ENCODE measurements at places on chromosomes 1 and 21.
A peak's percentile ranks its signal among the peaks of the same experiment; 100 is the strongest.

DNA sequence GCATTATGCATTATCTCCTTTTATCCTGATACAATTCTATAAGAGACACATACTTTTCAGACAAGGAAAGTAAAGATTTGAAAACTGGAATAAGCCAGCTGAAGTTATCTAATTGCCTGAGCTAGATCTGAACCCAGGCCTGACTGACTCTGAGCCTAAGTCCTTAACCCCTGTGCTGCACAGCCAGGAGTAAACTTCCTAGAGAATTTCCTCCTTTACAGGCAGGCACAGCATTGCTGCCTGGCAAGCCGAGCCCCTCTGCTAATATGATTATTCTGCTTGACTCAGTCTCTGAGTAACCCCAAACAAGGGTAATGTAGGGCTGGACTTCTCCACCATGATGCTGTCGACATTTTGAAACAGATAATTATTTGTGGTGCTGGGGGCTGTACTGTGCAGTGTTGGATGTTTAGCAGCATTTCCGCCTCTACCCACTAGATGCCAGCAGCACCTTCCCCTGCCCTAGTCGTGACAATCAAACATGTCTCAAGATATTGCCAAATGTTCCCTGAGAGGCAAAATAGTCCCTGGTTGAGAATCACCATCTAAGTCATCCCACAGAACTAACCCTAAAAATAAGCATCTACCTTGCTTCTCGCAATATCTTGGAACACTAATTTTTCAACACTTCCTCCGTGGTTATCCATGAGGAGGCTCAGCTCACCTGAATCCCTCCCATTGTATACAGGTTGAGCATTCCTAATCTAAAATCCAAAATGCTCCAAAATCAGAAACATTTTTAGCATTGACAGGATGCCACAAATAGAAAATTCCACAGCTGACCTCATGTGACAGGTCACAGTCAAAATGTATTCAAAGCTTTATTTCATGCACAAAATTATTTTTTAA, 18.5 kb downstream of the CAMK1G start:
- no peak for DNase-seq

DNA sequence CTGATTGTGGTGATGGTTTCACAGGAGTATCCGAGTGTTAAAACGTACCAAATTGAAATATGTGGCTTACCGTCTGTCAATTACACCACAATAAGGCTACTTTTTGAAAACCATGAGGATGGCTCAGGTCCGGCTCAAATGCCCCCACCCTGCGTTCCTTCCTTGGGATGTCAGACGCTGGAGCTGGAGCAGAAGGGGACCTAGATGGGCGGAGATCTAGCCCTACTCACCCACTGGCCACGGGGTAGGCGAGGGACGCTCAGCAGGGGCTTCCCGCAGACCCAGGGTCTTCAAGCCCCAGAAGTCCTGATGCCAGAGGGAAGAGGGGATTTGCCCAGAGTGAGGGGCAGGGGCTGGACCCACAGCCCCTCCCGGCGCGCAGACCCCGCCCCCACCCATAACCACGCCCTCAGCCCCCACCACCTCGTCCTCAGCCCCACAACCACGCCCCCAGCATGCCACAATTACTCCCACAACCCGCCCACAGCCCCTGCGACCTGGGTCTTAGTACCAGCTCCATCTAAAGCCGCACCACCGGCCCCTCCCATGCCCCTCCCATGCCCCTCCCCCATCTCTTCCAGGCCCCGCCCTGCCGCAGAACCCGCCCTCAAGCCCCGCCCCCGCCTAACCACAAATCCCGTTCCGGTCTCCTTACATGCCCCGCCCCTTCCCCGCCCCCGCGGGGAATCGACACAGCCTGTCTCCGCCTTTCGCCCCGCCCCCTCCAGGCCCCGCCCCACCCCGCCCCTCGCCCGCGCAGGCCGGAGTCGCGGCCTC, at the start of gene LRRC3:
Gene LRRC3, plus strand, starts transcription at position 764 of the 777 bp plus-strand sequence. CDS start 1,135 bp downstream, outside the sequence.
- peak; percentile 59 for DNase-seq

DNA sequence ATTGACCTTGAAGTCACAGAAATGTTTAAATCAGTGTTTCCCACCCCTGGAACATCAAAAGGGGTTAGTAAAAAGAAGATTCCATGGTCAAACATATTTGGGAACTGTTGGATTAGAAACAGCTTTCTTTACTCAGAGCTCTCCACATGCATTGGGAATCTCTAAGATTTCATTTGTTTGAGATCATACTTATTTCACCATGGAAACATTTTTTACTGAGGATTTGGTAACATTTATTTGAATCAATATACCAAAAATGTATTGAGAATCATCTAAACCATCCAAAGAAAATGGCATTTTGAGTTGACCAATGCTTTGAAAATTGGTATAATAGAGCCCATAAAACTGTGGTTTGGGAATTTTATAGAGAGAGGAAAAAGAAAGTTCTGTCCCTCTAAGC, 25.3 kb downstream of the NGF start:
- no peak for DNase-seq

- no peak for DNase-seq
Observed at GRCh38 chr1:234647245-234647644, 37.3 kb upstream of the IRF2BP2 start.

- DNase-seq = no peak
Observed at GRCh38 chr21:29481081-29481480, 182.4 kb downstream of the BACH1 start.

- DNase-seq = no peak
Observed at GRCh38 chr21:45196620-45197019, 91.1 kb downstream of the POFUT2 start.

DNA sequence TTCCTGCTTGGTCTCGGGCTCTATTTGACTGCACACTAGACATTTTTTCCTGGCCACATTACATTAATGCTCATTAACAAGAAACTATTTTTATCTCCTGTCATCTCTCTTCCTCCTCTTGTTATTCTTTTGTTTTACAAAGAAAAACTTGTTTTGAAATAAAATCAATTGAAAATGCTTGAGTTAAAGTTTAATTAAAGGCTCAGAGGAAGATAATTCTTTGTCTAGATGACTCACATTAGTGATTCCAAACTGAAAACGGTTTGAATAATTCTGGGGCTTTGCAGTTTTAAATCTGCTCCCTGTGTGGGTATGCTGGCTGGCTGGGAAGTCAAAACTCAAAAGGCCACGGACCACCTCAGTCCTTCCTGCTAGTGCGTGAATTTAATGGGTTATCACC, 29.6 kb downstream of the RGS5 start:
- DNase-seq = no peak

All from stimulated activated CD8-positive, alpha-beta memory T cell treated with anti-CD3 and anti-CD28 coated beads, Interleukin-7, amount 100 ng/mL, for 24 hours (primary cell).